ENCODE measurements at places on chromosomes 5 and 9. TPM values are rescaled to one million over a fixed set of nuclear protein-coding genes. Genes with fewer than 3 reads are reported as not detected.

CPEB4 gene
- 38.3 TPM for total RNA-seq

KIF27 gene
- 5.0 TPM for total RNA-seq

DCTN4 gene
- 23.7 TPM for total RNA-seq

DMRT3 gene
- total RNA-seq, result not detected

ABLIM3 gene
- total RNA-seq, result 3.7 TPM

DPYSL3 gene
- 3.7 TPM for total RNA-seq

N4BP3 gene
- total RNA-seq, result 4.5 TPM

UQCRQ gene
- total RNA-seq, result 78.2 TPM

PCDHB3 gene
- total RNA-seq, result 0.13 TPM

SLC4A9 gene
- not detected for total RNA-seq

LPAR1 gene
- total RNA-seq, result 16.8 TPM

INSL4 gene
- not detected for total RNA-seq

- DNase-seq, result no peak
Observed at GRCh38 chr5:125120012-125120411, 373.6 kb upstream of the ZNF608 start.

GRCh38 chr5:63831381-63831780 is 130.9 kb downstream of the HTR1A start:
- peak; percentile 61 for DNase-seq

GRCh38 chr9:107635803-107636174 is 146.2 kb upstream of the KLF4 start:
- no peak for DNase-seq

DNA sequence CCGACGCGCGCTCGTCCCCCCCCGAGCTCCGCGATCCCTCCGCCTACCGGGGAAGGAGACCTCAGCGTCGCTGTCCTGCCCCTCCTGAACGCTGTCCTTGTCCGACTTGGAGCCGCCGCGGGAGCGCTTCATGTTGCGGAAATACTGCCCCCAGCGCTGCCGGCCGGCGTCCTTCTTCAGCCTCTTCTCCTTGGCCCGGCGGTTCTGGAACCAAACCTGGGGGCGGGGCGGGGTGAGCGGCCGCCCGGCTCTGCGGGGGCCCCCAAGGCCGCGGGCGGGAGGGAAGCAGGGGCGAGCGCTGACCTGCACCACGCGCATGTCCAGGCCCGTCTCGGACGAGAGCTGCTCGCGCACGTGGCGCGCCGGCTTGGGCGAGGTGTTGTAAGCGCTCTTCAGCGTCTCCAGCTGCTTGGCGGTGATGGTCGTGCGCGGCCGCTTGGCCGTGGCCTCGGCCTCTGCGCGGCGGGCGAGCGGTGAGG is 6.3 kb downstream of the LHX3 start:
- DNase-seq, result peak; percentile 48

- DNase-seq, result peak; percentile 54
Observed at GRCh38 chr5:10467281-10468198, 25.9 kb downstream of the ROPN1L start.

- no peak for DNase-seq
Observed at GRCh38 chr9:134329576-134329855, 3.3 kb downstream of the RXRA start.

- DNase-seq, result no peak
Observed at GRCh38 chr5:74261866-74262265, 378.7 kb downstream of the ENC1 start.

DNA sequence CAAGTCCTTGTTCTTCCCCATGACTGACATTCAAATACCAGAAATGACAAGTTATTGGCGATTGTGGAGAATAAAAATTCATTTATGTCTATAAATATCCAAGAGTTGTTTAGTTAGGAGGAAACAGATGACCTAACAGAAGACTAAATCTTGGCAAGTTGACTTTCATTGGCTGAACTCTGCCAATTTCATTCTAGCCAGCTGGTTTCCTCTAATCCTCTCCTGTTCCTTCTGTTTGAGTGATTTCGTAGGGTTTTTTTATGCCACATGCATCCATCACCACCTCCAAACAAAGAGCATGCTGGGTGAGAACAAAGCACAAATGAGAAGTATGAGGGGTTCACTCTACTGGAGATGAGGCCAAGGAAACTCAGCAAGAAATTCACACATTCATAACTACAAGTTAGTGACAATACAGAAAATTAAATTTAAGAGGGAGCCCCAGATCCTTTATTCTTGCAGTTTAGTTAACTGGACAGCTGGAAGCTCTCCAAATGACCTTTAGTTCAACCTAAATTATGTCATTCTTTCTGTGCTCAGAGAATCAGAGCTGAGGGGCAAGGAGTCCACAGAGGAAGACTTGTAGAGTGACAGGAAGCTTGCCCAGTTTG is 932.0 kb downstream of the TLE4 start:
- no peak for DNase-seq

DNA sequence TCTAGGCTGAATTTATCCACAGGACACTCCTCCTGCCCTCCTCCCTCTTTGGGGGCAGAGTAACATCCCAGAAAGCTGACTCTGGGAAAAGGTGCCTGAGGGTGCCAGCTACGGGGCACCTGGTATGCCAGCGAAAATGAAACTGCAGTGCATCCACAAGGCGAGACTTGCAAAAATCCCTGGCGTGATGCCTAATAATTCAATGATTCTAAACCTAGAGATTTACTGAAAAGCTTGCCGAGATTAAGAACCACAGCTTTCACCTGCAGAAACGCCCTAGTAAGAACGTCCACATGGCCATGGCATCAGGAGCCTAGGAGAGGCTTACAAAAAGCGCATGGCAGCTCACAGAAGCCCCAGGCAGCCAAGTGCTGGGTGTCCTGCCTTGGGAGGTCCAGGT is 20.9 kb downstream of the CCNJL start:
- peak; percentile 78 for DNase-seq

DNA sequence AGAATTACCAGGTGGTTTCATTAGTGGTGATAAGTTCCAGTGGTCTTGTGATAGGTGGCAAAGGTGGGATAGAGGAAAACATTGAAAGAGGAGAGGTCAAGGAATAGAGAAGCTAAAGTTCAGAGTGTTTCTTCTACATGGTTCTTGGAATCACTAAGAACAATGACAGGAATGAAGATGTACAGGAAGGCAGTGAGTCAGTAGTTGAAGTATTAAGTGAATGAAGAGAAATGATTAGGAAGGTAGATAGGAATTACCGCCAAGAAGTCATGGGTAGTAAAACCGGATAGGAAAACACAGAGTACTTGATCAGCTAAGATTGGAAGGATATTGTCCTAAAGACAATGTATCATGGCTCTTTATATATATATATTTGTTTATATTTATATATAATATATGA is 37.9 kb upstream of the RASA1 start:
- DNase-seq, result peak; percentile 42

- peak; percentile 87 for DNase-seq
Observed at GRCh38 chr9:110926828-110927487, 111.3 kb downstream of the LPAR1 start.

GRCh38 chr5:51395666-51396356 is 12.6 kb downstream of the ISL1 start:
- no peak for DNase-seq

DNA sequence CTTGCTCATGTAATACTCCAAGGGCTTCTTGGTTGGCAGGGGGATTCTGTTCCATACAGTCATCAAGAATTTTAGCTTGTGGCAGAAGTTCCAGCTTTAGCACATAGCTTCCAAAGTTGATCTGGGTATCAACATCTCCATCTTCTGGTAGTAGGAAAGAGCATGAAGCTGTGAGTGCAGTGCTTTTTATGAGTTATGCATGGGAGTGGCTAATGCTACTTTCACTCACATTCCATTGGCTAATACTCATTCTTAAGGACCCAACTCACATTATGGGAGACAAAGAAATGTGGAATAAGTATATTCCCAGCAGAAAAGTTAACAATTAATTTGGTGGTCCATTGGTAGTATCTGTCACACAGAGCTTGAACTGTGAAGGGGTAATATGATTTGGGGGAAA is 194.2 kb upstream of the CHD1 start:
- DNase-seq, result peak; percentile 47

GRCh38 chr5:170426149-170426767 is 37.1 kb upstream of the KCNMB1 start:
- no peak for DNase-seq

DNA sequence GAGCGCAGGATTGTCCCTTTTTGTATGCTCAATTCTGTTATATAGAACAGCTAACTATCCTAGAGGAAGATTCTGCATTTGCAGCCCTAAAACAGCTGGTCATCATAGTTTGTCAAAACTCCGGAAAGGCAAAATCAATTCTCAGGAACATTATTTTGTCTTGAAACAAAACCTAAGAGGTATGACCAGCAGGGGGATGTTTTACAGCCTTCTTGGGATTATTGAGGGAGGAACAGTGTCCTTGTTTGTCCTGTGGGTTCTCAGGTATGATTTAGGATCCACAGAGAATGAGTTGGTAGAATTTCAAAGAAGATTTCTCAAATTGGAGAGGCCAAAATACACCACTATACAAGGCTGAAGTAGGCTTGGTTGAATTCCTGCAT is 136.4 kb downstream of the ZSWIM6 start:
- no peak for DNase-seq

- DNase-seq, result no peak
Observed at GRCh38 chr9:132185073-132186009, 23.5 kb downstream of the NTNG2 start.

DNA sequence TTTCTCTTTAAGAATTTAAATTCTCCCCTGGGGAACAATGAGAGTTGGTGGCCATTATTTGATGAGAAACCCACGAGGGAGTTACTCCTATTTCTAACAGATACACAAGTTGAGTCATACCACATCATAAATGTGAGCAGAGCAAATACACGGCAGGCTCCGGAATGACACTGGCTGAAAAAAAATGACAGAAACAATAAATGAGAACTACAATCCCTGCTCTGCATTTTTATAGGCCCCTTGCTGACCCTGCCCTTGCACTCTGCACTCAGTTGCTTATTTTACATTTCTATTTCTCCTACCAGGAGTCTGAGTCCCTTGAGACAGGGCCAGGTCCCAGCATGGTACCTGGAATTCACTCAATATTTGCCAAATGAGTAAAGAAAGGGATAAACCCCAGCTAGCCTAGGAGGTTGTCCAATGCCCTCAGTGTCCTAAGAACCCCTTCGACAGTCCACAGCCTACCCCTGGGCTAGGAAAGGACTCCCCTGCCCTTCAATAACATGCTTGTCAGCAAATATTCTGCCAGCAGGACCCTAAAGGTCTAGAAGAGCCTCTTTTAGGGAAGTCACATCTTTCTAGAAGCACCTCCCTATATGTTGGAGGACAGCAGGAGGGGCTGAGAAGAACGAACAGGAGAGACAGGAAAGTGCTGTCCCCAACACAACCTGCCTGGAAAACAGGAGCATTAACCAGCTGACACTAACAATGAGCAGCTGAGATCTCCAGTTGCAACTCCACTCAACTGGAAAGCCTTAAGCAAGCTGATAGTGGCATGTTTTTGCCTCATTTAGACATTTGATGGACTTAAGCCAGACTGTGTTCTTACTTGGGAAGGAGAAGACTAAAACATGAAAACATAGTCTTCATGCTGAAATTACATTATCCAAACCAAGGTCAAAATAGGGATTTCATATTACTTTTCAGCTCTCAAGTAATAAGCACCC is 191.2 kb downstream of the ACTL7B start:
- peak; percentile 32 for DNase-seq

DNA sequence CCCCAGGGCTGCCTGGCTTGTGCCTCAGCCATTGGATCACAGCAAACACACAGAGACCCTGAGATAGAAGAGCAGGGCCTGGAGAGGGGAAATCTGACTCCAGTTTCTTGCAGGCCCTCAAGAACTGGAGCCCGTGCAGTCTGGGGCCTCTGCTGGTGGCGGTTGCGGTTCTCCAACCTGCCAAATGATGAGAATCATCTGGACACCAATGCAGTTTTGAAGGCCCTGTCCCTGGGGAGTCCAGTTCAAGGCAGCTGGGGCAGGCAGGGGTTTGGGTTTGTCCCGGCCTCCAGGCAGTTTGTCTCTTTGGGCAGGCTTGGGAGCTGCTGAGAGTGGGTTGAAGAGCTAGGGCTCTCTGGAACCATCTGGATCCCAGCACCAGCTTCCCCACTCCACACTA is 7.4 kb downstream of the NKX2-5 start:
- DNase-seq, result no peak

Measured in bronchial epithelial cell (primary cell).